ENCODE measurements at places on chromosomes 3 and 15.

DNA sequence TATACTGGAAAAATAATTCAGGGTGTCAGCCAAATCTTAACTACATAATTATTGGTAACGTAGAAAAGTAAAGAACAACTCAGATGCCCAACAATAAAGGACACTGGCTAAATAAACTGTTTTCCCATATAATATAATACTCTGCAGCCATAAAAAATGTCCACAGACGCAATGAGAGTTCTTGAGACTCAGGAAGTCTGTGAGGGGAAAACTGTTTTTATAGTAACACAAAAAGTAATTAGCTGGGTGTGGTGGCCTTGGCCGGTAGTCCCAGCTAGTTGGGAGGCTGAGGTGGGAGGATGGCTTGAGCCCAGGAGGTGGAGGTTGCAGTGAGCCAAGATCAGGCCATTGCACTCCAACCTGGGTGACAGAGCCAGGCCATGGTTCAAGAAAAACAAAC is 5.5 kb upstream of the UBR1 start:
- DNase-seq: no peak

DNA sequence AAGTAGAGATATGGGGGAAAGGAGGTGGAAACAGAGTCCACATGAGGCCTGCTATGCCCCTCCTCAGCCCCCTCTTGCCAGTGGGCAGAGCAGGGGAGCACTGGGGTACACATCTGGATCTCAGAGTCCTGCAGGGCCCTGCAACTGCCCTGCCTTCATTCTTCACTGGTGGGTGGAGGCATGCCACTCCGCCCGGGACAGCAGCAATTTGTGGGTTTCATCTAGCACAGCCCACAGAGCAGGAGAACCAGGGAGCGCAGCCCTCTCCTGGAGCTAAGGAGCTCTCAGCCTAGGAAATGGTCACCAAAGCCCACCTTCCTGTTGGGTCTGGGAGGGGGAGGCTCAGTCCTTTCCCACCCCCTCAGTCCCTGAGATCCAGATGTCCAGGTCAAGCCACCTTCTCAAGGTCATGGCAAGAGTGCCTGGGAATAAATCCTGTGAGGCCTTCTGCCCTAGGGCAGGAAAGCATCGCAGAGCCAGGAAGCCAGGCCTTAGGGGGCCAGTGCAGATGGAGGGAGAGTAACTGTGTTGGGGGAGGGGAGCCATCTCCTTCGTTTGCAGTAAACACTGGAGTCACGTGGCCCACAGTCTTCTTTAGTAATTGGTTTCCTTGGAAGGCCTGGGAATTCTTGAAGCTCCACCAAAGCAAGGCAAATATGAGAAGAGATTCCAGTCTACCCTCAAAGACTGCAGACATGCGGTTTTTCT is 31.0 kb downstream of the ANP32A start:
- DNase-seq: peak; percentile 80

DNA sequence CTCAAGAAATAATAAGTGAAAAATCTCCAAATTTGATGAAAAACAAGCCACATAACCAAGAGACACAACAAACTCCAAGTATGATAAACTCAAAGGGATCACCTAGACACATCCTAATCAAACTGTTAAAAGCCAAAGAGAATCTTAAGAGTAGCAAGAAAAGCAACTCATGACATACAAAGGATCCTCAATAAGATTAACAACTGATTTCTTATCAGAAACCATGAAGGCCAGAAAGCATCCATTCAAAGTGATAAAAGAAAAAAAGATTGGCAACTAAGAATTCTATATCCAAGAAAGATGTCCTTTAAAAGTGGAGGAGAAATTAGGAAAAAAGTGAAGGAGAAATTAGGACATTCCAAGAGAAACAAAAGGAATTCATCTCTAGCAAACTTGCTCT is 23.5 kb downstream of the CHSY1 start:
- DNase-seq: no peak

- no peak for DNase-seq
Observed at GRCh38 chr3:20700714-20701113, 514.7 kb upstream of the SGO1 start.

DNA sequence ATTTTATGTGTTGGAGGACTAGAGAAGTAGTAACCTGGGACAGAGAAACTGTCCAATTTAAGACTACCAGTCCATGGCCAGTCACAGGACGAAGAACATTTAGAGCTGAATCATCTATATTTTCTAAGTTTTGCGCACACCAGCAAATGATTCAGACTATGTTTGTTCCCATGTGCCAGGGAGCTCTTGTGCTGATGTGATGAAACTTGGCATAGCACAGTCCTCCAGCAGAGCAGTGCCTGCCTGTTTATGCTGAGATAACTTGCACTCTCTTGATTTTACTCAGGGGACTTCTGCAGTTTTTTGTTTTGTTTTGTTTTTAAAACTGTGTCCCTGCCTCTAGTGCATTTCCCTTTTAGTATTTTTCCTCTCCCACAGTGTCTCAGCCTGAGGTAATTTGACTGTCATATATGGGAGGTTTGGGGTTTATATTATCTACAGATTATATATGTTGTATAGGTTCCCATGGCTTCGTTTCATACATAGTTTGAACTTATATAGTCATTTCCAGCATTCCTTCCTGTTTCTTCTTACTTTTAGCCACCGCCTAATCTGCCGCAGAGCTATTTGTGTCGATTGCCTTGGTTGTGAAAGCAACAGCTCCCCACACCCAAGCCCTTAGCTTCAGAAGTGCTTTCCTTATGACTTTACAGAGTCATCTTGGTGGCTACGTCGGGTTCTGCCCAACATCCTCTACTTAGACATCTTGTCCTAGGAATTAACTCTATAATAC is 45.5 kb downstream of the PPM1L start:
- DNase-seq: peak; percentile 32

- no peak for DNase-seq
Observed at GRCh38 chr3:194537732-194538247, 51.0 kb upstream of the ATP13A3 start.

- DNase-seq: no peak
Observed at GRCh38 chr3:70392227-70392626, 79.8 kb upstream of the MDFIC2 start.

DNA sequence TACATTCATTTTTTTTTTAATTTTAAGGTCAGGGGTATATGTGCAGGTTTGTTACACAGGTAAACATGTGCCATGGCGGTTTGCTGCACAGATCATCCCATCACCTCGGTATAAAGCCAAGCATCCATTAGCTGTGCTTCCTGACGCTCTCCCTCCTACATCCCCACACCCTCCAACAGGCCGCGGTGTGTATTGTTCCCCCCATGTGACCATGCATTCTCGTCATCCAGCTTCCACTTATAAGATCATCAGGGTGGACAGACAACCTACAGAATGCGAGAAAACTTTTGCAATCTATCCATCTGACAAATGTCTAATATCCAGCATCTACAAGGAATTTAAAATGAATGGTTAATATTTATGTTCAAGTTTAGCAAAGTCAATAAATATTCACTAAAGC is 19.4 kb downstream of the ILDR1 start:
- no peak for DNase-seq

GRCh38 chr3:134859341-134859740 is 64.3 kb downstream of the EPHB1 start:
- no peak for DNase-seq

DNA sequence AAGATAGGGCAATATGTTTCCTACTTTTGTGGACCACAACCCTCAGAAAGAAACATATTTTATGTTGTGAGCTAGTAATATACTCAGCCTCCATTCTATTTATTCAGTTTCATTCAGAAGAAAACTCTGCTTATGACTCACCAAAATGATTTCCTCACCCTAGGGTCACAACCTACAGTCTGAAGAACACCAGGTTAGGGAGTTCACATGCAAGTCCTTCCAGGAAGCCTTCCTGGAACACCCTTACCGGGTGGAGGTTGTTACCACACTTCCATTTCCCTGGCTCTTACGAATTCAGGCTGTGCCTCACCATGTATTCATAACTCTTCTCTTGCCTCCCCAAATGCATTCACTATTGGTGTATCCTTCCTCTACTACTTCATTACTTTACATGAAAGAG is 228.0 kb upstream of the ADAMTS9 start:
- no peak for DNase-seq

DNA sequence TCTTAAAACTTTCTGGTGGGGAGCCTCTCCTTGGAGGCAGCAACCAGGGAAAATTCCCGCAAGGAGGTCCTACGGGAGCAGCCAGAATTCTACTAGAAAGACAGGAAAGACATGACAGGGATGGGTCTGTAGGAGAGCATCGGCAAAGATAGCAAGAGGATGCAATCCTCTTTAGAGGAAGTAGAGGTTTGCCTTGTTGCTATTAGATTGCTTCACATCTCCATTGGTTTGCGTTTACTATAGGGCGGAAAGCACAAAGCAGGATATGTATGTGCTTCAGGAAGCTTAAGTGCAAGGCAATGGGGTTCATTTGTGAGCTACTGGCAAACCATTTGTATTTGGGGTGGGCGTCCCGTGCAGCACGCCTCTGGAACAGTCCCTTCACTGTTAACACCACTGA is 193.0 kb downstream of the RORA start:
- no peak for DNase-seq
